Cardiac muscle cell (in vitro differentiated cells and primary cell): ENCODE measurements at places on chromosomes 7 and 10.
A peak's percentile ranks its signal among the peaks of the same experiment; 100 is the strongest.

GRCh38 chr10:51080311-51081006 is 6.2 kb downstream of the PRKG1 start:
- DNase-seq = no peak

DNA sequence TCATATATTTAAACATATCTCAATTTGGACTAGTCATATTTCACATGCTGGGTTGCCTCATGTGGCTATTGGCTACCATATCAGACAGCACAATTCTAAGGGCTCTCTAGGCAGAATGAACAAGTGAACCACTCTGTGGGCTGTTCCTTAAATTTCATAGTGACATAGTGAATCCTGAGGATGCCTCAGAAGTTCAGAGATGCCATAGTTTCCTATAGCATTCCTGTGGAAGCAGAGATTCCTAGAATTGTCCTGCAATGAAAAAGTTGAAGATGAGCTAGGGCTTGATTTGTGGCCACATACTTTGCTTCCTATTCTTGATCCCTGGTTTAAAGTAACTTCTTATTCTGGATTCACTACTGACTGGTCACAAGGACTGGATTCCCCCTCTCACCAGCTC is 35.6 kb downstream of the MKX start:
- no peak for DNase-seq

- no peak for DNase-seq
Measured at GRCh38 chr7:50795831-50796230, 13.1 kb upstream of the GRB10 start.

GRCh38 chr10:22158426-22158825 is 59.4 kb downstream of the EBLN1 start:
- DNase-seq = no peak

DNA sequence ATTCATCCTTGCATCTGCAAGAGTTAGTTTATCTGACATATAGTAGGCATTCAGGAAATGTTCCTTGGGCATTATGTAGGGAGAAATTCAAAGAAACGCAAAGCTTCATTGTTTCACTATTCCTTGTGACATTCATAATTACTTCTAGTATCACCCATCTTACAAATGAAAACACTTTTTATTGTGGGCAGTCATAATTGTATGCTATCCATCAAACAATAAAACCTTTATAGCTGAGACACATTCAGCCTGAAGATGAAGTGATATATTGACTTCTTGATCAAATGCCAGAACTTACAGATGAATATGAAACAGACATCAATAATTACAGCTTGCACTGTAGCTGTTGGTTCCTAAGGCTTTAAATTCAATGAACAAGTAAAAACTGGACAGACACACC is 36.4 kb downstream of the FAM204A start:
- no peak for DNase-seq

- DNase-seq = no peak
Measured at GRCh38 chr7:124251636-124252035, 218.8 kb upstream of the TMEM229A start.

DNA sequence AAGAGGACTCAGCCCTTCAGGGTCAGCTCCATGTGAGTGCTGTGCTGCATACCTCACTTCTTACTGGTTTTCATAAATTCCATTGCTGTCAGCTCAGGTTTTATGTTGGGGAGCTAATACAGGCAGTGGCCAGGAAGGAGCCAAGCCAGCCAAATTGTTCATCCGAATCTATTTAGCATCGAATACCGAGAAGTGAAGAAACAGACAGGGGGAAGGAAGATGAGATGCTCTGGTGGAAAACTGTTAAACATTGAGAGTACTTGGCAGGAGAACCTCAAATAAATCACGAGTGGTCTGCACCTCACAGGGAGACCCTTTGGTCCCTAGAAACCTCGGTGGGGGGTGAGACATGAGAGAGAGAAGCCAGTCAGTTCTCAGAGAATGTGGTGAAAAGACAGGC is 196.0 kb upstream of the TMEM72 start:
- no peak for DNase-seq

- no peak for DNase-seq
Measured at GRCh38 chr10:54441275-54441674, 359.8 kb downstream of the PCDH15 start.

DNA sequence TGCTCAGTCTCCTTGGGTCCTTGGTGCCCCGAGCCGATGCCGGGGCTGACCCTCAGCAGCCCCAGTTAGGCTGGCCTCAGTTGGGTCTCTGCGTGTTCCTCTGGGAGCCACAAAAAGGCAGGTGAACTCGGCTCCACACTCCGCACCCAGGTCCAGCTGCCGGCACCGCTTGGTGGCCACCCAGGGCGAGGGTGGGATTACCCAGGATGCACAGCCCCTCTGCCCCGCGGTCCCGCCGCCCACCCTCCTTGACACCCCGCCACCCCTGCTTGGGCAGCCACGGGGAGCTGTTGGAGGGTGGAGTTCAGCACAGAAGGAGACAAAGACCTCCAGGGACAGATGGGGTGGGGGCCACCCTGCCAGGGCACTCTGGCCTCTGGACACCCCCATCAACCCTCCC is 17.7 kb downstream of the VENTX start:
- DNase-seq = no peak

DNA sequence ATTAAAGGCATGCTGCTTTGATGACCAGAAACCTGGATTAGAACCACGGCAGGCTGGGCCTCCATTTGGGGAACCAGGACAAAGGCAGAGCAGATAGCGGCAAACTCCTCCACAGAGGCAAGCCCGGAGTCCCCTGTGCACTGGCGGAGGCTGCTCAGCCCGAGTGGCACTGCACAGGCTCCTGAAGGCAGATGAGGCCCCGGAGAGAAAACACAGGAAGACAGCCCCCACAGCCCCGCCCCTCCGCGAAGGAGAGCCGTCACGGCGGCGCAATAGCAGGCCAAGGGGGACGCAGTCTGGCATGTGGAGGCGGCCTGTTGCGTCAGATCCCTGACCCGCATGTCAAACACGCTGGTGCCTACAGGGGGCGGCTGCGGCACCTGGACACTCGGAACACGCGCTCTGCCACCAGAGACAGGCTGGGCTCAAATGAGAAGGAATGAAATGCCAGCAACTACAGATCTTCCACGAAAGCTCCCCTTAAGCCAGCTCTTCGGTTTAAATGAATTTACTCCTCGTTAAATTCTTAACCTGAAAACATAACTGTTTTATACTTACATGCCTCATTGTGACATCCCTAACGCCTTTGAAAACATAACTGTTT is 128.5 kb downstream of the MAD1L1 start:
- DNase-seq = peak; percentile 97

- no peak for DNase-seq
Measured at GRCh38 chr10:28774051-28774995, 97.0 kb downstream of the BAMBI start.

- no peak for DNase-seq
Measured at GRCh38 chr7:99146979-99147378, 3.1 kb upstream of the SMURF1 start.

GRCh38 chr7:108777966-108778365 is 208.3 kb downstream of the DNAJB9 start:
- no peak for DNase-seq

- no peak for DNase-seq
Measured at GRCh38 chr10:131825960-131826650, 74.7 kb upstream of the PPP2R2D start.

DNA sequence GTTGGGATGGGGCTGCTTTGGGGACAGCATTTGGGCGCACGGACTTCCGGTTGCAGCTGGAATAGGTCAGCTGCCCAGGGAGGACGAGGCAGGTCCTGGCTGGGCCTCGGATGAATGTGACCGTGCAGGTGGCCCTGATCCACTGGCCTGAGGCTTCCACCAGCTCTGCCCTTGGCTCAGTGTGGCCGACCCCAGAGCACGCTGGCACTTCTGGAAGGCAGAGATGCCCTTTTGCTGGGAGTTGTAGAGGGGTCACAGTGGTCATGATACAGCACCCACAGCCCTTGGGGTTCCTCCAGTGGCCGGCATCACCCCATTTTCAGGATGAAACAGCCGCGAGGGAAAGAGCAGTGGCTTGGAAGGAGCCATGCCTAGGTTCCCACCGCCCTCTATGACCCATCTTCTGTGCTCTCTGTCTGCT is 19.0 kb downstream of the ADCY1 start:
- no peak for DNase-seq

GRCh38 chr7:34162677-34163076 is 257.3 kb downstream of the BMPER start:
- no peak for DNase-seq

DNA sequence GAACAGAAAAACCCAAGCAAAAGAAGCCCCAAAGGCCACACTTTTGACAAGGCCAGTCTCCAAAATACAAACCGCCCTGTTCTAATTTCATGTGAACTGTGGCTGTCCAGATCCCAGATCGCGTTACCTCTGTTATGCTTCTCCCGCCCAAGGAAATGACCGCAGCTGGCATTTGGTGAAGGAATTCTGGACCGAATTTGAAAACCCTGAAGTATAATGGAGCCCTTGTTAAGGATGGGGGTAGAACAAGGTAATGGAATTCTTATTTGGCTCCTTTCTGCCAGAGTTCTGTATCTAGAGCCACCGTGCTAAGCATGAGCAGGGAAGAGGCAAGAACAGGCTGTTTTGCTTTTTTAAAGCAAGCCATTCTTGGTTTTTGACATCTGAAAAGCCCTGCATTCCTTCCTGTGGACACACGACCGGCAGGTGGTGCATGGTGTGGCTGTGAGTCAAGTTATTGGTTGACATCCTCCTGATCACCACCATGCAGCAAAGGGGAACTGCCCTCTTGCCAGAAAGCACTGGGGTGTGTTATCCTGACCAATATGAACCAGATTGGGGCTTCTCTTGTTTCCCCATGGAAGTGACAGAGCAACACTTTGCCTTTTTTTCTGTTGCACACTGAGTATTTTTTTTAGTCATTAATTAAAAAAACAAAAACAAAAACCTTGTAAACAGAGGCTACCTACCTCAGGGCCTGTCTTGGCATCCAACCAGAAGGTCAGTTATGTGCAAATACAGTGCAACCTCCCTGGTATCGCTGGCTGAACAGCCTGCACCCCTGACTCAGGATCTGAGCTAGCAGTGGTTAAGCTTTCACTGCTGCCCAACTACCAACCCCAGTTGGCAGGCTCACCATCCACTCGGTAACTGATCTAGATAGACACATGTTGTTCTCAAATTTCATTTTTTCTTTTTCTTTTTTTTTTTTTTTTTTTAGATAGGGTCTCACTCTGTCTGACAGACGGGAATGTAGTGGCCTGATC is 14.2 kb downstream of the UCMA start:
- peak; percentile 15 for DNase-seq

DNA sequence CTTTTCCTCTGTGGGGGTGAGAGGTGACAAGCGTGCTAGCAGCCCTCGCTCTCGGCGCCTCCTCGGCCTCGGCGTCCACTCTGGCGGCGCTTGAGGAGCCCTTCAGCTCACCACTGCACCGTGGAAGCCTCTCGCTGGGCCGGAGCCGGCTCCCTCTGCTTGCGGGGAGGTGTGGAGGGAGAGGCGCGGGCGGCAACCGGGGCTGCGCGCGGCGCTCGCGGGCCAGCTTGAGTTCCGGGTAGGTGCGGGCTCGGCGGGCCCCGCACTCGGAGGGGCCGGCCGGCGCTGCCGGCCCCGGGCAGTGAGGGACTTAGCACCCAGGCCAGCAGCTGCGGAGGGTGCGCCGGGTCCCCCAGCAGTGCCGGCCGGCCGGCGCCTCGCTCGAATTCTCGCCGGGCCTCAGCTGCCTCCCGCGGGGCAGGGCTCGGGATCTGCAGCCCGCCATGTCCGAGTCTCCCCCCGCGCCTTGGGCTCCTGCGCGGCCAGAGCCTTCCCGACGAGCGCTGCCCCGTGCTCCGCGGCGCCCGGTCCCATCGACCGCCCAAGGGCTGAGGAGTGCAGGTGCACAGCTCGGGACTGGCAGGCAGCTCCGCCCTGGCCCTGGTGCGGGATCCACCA is 352.8 kb upstream of the PODXL start:
- no peak for DNase-seq

- DNase-seq = no peak
Measured at GRCh38 chr7:49866910-49867309, 93.5 kb downstream of the VWC2 start.

GRCh38 chr10:61663466-61663865 is 737 bp downstream of the CABCOCO1 start:
- no peak for DNase-seq

GRCh38 chr10:25701652-25702051 is 232.4 kb upstream of the MYO3A start:
- no peak for DNase-seq

DNA sequence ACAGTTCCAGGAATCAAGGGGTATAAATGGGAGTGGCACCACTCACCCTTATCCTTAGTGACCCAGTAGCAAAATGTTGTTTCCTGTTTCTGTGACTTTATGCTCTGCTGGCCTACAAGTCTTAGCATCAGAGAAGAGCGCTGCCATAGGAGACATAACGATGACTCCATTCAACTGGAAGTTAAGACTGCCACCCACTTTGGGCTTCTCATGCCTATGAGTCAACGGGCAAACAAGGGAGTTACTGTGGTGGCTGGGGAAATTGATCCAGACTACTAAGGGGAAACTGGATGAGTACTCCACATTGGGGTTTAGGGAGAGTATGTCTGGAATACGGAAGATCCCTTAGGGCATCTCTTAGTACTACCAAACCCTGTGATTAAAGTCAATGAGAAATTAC is 40.6 kb upstream of the PIK3CG start:
- no peak for DNase-seq

DNA sequence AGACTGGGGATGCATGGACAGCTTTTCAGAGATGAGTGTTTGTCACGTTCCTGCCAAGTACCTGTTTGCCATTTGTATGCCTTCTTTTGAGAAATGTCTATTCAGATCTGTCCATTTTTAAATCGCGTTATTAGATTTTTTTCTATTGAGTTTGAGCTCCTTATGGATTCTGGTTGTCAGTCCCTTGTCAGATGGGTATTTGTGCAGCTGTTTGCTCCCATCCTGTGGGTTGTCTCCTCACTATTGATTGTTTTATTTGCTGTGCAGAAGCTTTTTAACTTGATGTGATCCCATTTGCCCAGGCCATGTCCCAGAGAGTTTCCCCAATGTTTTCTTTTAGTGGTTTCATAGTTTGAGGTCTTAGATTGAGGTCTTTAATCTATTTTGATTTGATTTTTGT is 5.5 kb upstream of the PRKAR1B start:
- no peak for DNase-seq

DNA sequence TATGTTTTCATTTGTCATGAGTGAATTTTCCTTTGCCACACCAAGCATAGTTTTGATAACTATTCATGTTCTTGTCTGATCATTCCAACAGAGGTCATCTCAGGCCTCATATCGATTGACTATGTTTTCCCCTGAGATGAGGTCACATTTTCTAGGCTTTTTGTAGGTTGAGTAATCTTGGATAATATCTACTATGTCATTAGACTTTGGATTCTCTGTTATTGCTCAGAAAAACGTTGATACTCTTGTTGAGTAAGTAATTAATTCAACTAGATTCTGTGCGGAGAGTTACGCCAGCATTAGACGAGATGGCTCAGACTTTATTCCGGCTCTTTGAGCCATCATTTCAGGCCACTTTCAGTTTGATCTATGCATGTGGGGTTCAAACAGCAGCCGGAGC is 57.7 kb downstream of the KLF6 start:
- no peak for DNase-seq

GRCh38 chr7:155532792-155533119 is 13.6 kb downstream of the CNPY1 start:
- no peak for DNase-seq

DNA sequence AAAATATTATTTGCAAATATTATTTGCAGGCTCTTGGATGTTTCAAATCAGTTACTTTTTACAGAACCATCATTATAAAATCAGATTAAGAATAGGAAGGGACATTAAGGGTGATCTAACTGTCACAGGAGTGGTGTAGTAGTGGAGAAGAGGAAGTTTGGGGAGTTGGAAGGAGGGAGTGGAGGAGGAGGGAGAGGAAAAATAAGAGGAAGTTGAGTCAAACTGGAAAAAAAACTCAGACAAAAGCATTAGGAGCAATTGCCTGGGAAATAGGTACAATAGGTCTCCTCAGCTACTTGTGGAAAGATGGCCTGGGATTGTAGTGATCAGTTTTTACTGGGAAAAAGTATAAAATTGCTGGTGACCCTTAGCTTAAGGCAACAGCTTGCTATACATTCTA is 77.7 kb upstream of the GPR37 start:
- no peak for DNase-seq
